ENCODE measurements at places on chromosomes 16 and 17.

GRCh38 chr17:76500074-76500746 lies 1.0 kb downstream of the RHBDF2 start:
- DNase-seq: no peak

DNA sequence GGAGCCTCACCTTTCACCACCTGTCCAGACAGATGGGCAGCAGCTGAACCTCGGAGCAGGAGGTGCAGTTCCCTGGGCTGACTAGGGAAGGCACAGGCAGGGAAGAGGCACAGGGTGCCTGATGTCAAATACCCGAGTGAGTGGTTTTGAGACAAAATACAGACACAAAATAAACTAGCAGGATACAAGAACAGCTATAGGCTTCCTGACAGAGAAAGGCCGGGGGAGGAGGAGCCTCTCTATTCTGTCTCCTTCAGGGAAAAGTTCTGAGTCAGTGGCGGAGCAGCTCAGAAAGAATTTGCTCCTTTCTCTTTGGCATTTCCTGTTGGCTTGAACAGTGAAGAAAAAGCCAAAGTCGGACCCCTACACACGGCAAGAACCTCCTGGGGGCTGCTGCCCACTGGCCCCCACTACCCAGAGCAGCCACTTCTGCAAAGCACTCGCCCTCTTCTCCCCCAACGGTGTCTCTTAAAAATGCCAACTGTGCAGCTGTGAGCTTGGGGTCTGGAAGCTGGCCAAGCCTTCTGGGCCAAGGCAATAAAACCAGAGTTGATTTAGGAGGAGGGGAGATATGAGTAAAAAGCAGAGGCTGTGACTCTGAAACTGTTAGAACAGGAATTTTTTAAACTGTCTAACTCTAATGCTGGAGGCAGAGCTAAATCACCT lies 14.4 kb upstream of the FAAP100 start:
- DNase-seq: peak; percentile 86

- DNase-seq: no peak
Measured at GRCh38 chr16:17177959-17178905, 292.5 kb downstream of the XYLT1 start.

DNA sequence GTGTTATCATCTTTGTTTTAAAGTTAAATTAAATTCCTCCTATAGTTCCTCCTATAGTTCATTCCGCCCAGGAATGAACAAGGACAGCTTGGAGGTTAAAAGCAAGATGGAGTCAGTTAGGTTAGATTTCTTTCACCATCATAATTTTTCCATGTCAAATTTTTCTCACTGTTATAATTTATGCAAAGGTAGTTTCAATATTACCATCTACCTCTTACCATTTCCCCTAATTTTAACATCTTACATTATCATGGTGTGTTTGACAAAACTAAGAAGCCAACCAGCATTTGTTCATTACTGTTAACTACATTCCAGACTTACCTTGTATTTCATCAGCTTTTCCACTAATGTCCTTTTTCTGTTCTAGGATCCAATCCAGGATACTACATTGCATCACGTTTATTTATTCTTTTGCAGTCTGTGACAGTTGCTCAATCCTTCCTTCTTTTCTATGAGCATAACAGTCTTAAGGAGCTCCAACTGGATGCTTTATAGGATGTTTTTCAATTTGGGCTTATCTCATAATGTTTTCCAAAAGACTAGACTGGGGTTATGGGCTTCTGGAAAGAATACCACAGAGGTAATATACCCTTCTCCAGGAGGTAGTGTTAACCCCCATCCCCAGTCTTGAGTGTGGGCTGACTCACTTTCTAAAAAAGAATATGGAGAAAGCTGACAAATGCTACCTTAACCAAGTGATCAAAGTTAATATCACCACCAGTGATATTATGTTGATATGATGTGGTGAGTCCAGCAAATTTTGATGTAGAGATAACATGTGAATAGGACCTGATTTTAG lies 158.5 kb downstream of the PPM1E start:
- DNase-seq: no peak

DNA sequence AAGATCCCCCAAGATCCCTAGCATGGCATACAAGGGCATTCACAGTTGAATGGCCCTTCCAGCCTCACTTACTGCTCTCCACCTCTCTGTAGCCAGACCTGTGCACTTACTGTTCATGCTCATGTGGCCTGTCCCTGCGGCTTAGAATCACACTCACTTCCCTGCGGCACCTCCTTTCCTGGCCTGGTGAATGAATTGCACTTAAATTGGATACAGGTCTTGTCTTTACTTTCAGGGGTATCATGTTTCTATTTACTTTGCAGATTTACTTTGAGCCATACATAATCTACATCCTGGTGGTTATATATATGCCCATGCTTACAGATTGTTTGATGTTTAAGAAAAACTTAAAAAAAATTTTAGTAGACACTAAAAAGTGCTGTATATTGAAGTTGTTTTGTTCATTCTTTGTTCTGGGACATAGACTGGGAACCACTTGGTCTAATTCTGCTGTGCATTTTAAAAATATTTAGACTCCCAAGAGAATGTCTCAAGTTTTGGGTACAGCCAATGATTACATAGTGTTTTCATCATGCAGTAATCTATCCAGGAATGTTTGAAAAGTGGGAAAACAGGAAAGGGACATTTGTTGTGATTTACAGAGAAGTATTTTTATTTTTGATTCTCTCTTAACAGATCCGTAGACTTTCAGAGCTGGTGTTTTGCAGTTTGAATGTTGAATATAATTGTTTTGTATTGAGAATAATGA lies 63.9 kb downstream of the NUP88 start:
- no peak for DNase-seq

DNA sequence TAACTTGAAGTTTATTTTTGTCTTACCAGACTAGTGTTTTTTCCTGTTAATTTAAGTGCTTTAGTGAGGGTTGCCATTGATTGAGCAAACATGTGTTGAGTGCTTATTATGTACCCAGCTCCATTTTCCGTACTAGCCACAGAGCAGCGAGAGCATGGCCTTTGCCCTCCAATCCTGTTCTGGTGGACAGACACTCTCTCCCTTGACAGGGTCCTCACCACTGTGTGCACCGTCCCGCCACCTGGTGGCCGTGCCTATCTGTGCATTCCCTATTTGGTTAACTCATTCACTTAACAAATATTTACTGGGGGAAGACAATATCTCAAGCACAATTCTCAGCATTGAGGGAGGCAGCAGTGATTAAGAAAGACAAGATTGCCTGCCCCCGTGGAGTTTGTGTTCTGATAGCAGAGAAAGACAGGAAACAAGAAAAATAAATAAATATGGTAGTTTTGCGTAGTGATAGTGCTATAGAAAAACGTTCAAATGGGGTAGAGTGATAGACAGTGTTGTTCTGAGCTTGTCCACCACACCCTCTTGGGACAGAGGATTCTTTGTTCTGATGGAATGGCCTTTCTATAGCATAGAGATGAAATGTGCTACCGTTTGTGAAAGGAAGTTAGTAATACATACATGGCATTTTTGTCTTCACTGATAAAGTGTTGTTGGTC lies 13.0 kb downstream of the CDH13 start:
- DNase-seq: peak; percentile 80

DNA sequence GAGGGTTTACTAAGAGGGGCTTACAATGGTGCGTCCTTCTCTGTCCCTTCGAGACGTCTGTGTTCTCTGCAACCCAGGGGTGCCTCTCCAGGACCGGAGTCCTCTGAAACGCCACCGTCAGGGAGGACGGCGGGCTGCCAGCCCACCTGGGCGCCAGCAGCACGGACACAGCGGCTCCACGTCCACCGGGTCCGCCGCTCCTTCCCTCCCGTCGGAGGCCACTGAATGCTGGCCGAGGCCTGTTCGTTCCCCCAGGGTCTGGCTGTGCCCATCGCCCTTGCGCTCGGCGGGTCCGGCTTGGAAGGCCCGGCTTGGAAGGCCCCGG lies 403 bp downstream of the TEPSIN start:
- DNase-seq: no peak

DNA sequence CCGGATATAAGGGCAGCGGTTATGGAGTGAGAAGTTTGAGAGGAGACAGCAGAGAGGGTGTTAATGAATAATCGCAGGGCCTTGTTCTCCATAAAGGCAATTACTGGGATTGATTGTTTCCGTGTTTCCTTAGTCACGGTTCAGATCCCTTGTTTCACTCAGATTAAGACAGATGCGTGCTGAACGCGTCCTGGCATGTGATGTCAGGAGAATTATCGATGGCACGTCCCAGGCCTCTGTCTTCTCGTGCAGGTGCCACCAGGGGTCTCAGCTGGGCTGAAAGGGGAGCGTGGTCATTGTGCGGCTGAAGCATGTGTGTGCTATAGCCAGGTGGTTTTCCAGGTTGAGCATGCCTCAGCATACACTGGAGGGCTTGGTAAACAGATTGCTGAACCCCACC lies 142.4 kb upstream of the NOL11 start:
- no peak for DNase-seq

Data from aorta (tissue), 5 donors.